ENCODE measurements at places on chromosomes 2 and 18. TPM values are rescaled to one million over a fixed set of nuclear protein-coding genes. Genes with fewer than 3 reads are reported as not detected.

- H3K4me1 ChIP-seq, result no peaks in the 10 kb centered on the region
- H3K4me3 ChIP-seq, result no peak overlapping the region
- no peaks in the 10 kb centered on the region for H3K36me3 ChIP-seq
- no peaks in the 10 kb centered on the region for H3K27me3 ChIP-seq
- H3K27ac ChIP-seq, result no peak overlapping the region
Observed at GRCh38 chr2:30847329-30847728, 40.1 kb upstream of the CAPN13 start.

DNA sequence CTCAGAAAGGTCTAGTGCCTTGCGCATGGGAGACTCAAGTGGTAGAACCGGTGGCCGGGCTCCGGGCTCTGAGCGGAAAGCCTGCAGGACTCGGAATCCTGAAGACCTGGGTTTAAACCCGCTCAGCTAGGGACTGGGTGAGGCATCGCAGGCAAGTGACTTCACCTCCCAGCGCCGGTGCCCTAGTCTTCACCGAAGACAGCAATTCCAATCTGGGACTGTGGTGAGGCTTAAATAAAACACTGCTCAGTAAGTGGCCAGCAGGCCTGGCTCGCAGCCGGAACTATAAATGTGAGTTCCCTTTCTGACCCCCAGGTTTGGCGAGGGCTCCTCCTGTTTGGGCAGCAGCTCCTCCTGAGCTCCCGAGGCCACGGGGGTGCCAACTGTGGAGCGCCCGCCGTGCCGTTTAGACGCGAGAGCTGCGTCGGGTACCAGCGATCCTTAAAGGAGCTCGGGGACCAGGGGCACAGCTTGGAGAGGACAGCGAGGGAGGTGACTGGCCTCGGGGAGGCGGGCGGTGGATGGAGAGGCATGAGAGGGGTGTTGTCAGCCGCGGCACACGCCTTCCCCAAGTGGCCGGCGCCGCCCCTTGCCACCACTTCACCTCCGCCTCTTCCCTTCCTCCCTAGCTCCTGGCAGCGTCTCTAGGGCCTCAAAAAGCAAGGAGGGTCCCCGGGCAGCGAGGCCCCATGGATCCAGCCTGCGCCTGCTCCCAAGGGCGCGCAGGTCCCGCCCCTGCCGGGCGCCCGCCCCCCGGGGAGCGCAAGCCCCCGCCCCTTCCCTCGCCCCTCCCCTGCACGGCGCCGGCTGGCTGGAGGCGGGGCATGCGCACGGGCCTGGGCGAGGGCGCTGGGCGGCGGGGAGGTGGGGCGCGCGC is 757 bp upstream of the MTCL1 start:
- H3K27me3 ChIP-seq, result no peaks in the 10 kb centered on the region
- peak; percentile 93 for DNase-seq
- no peaks in the 10 kb centered on the region for H3K36me3 ChIP-seq
- peak overlapping the region; percentile 76 for H3K4me3 ChIP-seq
- no peak overlapping the region for H3K27ac ChIP-seq

- no peak overlapping the region for H3K27ac ChIP-seq
- H3K27me3 ChIP-seq, result no peaks in the 10 kb centered on the region
- no peak for DNase-seq
- H3K4me1 ChIP-seq, result no peaks in the 10 kb centered on the region
- peaks cover 5% of the 10 kb centered on the region for H3K36me3 ChIP-seq
- no peak overlapping the region for H3K4me3 ChIP-seq
Observed at GRCh38 chr2:46180189-46180588, 117.0 kb upstream of the EPAS1 start.

Gene RGPD5
- 11.4 TPM for total RNA-seq

DNA sequence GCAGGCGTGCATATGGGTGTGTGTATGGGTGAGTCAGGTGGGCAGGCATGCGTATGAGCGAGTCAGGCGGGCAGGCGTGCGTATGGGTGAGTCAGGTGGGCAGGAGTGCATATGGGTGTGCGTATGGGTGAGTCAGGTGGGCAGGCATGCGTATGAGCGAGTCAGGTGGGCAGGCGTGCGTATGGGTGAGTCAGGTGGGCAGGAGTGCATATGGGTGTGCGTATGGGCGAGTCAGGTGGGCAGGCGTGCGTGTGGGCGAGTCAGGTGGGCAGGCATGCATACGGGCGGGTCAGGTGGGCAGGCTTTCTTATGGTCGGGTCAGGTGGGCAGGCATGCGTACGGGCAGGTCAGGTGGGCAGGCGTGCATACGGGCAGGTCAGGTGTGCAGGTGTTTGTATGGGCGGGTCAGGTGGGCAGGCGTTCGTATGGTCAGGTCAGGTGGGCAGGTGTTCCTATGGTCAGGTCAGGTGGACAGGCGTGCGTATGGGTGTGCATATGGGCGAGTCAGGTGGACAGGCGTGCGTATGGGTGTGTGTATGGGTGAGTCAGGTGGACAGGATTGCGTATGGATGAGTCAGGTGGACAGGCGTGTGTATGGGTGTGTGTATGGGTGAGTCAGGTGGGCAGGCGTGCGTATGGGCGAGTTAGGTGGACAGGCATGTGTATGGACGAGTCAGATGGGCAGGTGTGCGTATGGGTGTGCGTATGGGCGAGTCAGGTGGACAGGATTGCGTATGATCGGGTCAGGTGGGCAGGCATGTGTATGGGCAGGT is 28.7 kb upstream of the KLF11 start:
- no peak overlapping the region for H3K4me3 ChIP-seq
- H3K27ac ChIP-seq, result no peak overlapping the region
- H3K27me3 ChIP-seq, result no peaks in the 10 kb centered on the region
- no peaks in the 10 kb centered on the region for H3K36me3 ChIP-seq
- DNase-seq, result no peak

- H3K4me1 ChIP-seq, result no peaks in the 10 kb centered on the region
- H3K4me3 ChIP-seq, result no peak overlapping the region
- no peak for DNase-seq
- H3K27me3 ChIP-seq, result no peaks in the 10 kb centered on the region
- no peaks in the 10 kb centered on the region for H3K36me3 ChIP-seq
Observed at GRCh38 chr18:2627821-2628276, 27.7 kb upstream of the SMCHD1 start.

DNA sequence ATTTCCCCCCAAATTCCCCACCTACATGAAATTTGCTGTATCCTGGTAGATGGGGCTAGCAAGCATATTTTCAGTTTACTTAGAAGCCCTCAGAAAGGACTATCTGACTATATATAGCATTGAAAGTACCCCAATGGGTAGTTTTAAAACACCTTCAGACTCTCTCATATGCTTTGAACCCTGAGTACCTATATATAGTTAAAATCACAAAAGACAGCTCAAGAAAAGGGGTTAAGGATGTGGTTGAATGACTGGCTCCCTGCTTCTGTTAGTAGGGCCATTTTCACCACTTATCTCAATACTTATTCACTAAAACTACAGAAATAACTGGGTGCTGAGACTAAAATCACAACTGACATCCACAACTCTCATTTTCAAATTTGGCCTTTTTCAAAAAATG is 18.5 kb downstream of the WDPCP start:
- DNase-seq, result peak; percentile 33
- H3K4me3 ChIP-seq, result no peak overlapping the region
- H3K4me1 ChIP-seq, result no peaks in the 10 kb centered on the region
- H3K27ac ChIP-seq, result no peak overlapping the region
- no peaks in the 10 kb centered on the region for H3K36me3 ChIP-seq

Gene GAREM1
- 0.11 TPM for total RNA-seq

Gene TUBB8B
- not detected for total RNA-seq

Gene CTIF
- total RNA-seq, result 0.47 TPM

Data from Karpas-422 (cell line).